Thyroid gland (tissue), 4 donors: ENCODE measurements at places on chromosomes 7 and 10.

GRCh38 chr7:70694971-70695794 is 436.8 kb upstream of the GALNT17 start:
- H3K36me3 ChIP-seq: no peaks in the 10 kb centered on the region
- no peaks in the 10 kb centered on the region for H3K27me3 ChIP-seq
- peaks cover 3% of the 10 kb centered on the region for H3K4me1 ChIP-seq
- H3K27ac ChIP-seq: peak overlapping the region; percentile 37
- peak; percentile 17 for DNase-seq

DNA sequence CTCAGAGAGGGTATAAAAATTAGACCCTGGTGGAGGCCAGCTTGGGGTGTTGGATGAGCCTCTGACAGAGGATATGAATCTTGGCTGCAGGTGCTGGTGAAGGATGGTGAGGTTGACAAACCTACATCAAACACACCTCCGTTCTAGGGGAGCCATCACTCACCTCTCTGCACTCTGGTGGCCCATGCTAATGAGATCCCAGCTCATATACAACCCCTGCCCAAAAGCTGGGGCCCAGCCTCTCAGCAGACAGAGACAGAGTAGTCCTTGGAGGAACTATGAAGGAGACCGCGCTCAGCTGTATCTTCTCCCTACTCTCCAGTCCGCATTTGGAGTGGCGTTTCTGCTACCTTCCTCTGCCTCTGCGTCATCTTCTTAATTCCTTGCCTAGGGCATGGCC is 83.1 kb upstream of the SORCS3 start:
- H3K4me3 ChIP-seq: no peak overlapping the region
- H3K27ac ChIP-seq: no peak overlapping the region
- no peaks in the 10 kb centered on the region for H3K36me3 ChIP-seq
- H3K27me3 ChIP-seq: no peaks in the 10 kb centered on the region
- no peaks in the 10 kb centered on the region for H3K4me1 ChIP-seq
- no peak for DNase-seq

GRCh38 chr10:86363184-86363832 is 3.3 kb downstream of the GRID1 start:
- no peaks in the 10 kb centered on the region for H3K27me3 ChIP-seq
- peaks cover 21% of the 10 kb centered on the region for H3K4me1 ChIP-seq
- peak; percentile 75 for DNase-seq

DNA sequence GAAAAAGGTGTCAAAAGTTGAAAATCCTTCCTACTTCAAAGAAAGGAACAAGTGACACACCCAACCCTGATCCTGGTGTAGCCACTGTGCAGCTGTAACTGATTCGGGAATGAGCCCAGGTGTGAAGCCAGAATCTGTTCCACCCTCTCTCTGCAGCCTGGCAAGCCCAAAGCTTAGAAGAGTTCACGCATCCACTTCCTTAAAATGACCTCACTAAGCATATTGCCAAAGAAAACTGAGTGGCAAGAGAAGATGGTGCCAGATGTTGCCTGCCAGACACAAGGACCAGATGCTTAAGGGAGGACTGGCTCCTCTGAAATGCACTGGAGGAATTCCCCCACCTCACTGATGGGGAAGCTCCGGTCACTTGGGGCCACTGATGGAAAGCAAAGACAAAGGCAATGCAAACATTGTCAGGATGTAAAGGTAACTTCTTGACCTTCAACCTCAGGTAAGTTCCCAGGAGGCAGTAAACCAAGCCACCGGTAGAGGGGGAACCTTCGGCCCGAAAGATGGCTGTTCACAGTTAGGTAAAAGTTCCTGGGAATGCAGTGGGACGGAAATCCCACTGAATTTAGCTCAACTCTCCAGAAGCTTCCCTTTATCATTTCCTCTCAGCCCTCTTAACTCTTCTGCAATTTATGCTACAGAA is 554.9 kb downstream of the KCNMA1 start:
- H3K36me3 ChIP-seq: no peaks in the 10 kb centered on the region
- H3K4me3 ChIP-seq: no peak overlapping the region
- H3K27me3 ChIP-seq: no peaks in the 10 kb centered on the region
- no peaks in the 10 kb centered on the region for H3K4me1 ChIP-seq
- DNase-seq: no peak

DNA sequence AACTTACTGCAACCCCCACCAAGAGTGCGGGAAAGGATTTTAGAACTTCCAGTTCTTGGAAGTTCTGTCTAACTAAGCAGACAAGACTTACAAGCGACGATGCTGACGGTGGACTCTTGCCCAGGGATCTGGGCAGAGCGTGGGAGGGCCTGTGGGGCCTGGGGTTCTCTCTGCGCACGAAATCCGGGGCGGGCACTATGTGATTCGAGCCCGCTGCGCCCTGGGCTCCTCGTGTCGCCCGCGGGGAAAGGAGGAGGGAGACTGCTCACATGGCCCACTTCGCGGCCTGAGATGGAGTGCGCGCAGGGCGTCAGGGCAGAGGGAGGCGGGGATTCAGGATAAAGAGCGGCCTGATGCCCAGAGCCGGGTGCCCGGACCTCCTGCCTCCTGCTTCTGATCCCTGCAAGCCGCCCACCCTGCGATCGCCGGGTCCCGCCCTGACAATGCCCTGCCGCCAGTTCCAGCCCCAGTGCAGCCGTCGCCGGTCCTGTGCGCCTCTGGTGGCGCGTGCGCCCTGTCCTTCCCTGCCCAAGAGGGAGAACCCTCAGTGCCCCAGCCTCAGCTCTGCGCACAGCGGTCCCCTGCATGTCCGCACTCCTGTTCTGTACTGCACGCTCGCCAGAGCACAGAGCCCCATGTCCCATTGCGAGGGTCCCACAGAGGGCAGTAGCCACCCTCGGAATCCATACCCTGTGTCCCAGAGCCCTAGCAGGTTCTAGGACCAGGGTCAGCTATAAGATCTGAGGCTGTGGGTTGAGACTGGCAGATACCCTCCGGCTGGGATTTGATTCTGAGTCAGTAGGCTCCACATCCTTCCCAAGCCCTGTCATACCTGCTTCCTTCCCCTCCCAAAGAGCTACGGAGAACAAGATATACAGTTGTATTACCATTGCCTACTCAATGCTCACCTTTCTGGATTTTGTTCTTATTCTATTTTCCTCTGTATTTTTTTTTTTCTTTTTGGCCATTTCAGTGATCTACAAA is 99.4 kb upstream of the TMEM106B start:
- no peak overlapping the region for H3K4me3 ChIP-seq
- no peaks in the 10 kb centered on the region for H3K27me3 ChIP-seq
